ENCODE measurements at places on chromosomes 3 and 15.

DNA sequence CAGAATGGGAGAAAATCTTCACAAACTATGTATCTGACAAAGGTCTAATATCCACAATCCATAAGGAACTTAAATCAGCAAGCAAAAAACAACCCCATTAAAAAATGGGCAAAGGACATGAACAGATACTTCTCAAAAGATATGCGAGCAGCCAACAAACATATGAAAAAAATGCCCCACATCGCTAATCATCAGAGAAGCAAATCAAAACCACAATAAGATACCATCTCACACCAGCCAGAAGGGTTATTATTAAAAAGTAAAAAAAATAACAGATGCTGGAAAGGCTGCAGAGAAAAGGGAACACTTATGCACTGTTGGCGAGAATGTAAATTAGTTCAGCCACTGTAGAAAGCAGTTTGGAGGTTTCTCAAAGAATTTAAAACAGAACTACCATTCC, 80.2 kb upstream of the ATP11B start:
- DNase-seq: no peak

DNA sequence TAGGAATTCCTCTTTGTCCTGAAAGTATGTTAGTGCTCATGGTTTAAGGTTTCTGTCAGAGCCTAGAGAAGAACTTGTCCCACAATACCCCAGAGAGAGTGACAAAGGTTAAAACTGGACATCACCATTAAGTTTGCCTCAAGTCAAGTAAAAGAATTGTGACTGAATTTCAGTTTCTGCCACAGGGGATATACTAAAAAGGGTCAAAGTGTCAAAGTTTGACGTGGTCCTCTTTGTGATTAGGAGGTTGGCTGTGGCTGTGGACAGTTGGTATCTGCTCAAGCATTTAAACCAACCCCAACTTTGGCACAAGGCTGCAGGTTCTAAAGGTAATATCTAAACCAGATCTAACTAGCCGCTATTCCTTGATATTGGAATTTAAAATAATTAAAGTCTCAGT, 26.1 kb downstream of the FMN1 start:
- no peak for DNase-seq

GRCh38 chr15:42375252-42375651, 16.0 kb downstream of the CAPN3 start:
- DNase-seq: no peak

DNA sequence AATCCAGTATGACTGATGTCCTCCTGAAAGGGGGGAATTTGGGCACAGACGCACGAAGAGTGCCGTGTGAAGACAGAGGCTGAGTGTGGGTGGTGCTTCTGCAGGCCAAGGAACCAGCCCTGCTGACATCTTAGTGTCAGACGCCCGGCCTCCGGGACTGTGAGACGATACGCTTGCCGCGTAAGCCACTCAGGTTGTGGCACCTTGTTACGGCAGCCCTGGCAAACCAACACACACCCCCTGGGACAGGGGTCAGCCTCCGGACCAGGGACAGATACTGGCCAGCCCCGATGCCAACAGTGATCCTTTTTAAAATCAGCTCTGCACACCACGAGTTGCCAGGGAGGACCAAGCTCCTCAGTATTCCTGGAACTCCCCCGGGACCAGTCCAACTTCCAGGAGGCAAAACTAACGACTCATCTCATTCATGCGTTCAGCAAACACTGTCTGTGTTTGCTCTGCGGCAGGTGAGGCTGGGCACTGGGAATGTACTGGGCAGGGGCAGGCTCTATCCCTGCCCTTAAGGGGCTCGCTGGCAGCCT, 21.2 kb upstream of the PIGZ start:
- DNase-seq: no peak

- no peak for DNase-seq
Measured at GRCh38 chr3:190175490-190175889, 54.8 kb upstream of the P3H2 start.

GRCh38 chr3:183725387-183725786, 27.8 kb downstream of the YEATS2 start:
- DNase-seq: no peak

DNA sequence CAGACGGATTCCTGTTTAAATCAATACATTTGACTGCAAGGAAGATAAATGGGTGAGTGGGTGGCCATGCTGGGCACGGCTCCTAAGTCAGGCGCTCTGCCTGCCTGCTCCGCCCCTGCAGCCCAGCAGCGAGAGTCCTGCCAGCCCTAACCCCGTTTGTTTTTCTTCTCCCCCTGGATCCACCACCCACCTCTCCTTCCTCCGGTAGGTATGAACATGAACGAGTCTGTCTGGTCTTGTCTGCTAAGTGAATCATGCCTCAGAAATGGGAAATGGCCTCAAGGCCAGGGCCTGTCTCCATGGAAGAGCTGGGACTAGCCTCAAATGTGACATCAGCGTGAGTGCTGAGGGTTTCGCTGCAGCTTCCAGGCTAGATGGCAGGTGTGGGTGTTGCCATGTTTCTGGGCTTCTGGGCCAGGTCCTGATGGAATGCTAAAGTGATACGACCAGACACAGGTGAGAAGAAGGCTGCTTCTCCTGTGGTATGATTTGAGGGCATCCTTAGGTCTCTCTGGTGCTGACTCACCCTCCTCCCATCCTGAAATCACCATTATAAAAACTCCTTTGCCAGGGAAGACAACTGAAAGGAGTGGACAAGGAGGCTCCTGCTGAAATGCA, 5.6 kb upstream of the FEM1B start:
- DNase-seq: no peak

DNA sequence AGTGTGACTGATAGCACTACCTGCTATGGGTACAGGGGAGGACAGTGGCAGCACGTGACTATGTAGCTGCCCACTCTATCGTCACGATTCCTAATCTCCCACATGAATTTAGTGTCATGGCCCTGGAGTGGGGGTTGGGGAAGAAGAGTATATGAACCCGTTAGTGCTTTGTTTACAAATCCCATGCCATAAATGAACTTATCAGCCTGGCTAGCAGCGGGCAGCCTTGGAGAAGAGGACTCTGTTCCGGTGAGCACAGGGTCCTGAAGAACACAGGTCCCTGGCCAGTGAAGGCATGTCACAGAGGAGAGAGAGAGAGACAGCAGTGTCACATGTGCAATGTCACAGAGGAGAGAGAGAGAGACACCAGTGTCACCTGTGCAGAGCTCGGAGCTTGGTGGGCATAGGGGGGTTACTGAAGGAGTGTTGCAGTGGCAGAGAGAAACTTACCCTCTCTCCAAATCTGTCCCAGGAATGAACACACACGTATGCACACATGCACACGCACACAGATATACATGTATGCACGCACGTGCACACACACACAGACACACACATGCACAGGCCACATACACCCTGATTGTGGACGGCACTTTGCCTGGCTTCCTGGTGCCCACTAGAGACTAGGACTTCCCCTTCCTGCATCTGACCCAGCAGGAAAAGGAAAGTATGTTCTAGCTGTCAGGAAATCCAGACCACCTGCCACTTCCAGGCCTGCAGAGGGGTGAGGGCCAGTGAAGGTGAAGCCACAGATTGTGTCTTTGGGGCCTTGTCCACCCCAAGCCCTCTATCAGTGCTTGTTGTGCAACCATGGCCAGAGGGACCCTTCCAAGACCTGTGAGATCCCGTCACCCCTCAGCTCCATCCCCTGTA, 26.3 kb downstream of the ITGA11 start:
- no peak for DNase-seq

DNA sequence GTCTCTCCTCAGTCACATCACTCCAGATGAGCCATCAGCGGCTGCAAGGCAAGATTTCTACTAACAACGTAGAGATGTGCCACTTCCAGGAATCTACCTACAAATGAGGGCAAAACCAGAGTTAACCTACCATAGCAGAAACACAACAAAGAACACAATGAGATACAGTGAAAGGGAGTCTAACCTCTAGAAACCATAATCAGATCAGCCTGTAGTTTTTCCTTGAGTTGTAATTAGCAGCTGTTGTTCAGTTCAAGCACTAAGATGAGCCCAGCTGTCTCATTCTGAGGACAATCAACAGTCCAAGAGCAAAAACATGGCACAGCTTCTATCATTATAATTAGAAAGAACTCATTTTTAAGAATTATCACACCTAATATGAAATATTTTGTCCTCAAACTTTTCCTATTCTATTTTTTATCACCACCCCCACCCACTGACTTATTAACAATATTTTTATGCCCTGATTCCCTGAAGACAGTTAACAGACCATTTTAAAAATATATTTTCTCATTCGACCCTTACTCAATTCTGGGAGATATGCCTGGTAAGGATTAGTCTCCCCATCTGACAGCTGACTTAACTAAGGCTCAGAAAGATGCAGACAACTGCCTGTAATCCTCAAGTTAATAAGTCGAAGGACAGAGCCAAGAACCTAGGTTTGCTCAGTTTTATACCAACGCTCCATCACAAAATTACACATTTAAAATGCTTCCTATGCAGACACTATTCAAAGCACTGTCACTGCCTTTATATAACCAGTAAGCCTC, 50.1 kb downstream of the MAGI1 start:
- DNase-seq: no peak

DNA sequence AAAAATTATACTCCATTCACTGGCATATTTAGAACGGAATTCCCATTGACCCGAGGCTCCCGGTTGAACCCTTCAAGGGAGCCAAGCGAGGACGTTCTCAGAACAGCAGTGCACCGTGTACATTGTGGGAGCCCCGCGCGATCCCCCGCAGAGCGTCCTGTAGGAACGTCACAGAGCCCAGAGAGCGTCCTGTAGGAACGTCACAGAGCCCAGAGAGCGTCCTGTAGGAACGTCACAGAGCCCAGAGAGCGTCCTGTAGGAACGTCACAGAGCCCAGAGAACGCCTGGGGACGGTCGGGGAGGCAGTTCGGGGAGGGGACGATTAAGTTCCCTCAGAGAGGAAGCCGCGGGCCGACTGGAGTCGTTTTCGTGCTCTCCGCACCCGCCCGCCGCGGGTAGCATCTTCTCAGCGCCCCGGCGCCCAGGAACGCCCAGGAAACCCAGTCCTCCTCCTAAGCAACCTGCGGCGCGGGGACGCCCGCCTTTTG, 506 bp upstream of the ATP1B3 start:
- DNase-seq: peak; percentile 72

GRCh38 chr15:96495386-96495785, 164.9 kb downstream of the NR2F2 start:
- no peak for DNase-seq

DNA sequence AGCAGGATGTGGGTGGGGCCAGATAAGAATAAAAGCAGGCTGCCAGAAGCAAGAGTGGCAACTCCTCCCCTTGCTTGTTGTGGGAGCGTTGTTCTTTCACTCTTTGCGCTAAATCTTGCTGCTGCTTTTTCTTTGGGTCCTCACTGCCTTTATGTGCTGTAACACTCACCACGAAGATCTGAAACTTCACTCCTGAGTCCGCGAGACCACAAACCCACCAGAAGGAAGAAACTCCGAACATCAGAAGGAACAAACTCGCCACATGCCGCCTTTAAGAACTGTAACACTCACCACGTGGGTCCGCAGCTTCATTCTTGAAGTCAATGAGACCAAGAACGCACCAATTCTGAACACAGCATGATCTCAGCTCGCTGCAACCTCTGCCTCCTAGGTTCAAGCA, 72.9 kb downstream of the IL12A start:
- no peak for DNase-seq

- DNase-seq: no peak
Measured at GRCh38 chr3:102195198-102195948, 239.4 kb upstream of the ZPLD1 start.

DNA sequence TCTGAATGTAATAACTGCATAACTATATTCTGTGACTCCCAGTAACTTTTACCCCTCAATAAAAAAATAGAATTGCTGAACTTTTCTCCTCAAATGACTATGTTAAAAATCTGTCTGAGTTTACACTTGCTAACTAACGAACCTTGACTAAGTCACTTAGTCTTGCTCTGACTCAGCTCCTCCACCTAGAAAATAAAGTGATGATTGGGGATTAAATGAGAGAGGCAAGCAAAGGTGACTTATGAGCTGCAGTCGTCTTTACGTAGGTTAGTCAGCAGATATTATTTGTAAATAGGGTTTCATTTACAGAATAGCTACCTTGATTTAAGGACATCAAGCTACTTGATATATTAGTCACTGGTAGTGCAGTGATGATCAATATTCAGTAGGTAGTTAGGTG, 476.9 kb downstream of the MECOM start:
- no peak for DNase-seq

DNA sequence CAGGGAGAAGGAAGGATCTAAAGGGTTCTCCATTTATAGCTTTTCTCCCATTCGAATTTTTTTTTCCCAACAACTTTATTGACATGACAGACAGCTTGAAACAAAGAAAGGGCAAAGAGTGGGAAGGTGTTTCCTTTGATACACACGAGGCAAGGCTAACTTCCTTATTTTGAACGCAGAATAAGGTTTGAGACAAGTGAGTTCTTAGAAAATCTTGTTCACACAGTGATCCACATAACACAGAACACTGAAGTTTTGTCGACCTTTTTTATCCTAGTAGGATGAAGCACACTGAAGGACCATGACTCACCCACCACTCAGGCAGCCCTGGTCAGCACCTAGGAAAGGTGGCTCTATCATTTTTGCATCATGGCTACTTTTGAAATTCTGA, 425.8 kb upstream of the MDFIC2 start:
- no peak for DNase-seq

GRCh38 chr3:115709931-115710330, 86.6 kb downstream of the GAP43 start:
- DNase-seq: no peak

DNA sequence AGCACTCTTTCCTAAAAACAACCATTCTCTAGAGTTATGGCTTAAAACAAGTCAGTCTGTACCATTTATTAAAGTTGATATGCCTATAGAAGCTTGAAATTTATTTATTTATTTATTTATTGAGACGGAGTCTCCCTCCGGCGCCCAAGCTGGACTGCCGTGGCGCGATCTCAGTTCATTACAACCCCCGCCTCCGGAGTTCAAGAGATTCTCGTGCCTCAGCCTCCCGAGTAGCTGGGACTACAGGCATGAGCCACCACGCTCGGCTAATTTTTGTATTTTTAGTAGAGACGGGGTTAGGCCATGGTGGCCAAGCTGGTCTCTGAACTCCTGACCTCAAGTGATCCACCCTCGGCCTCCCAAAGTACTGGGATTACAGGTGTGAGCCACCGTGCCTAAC, 1.5 kb upstream of the TTC14 start:
- DNase-seq: no peak
